Heart left ventricle (tissue), 16 donors: ENCODE measurements at places on chromosomes 5 and 9. TPM values are rescaled to one million over a fixed set of nuclear protein-coding genes. Genes with fewer than 3 reads are reported as not detected.

- no peak for DNase-seq
- H3K4me3 ChIP-seq: no peak overlapping the region
- H3K36me3 ChIP-seq: no peaks in the 10 kb centered on the region
- no peak overlapping the region for H3K27ac ChIP-seq
Measured at GRCh38 chr5:94849821-94850736, 231.6 kb downstream of the SLF1 start.

- no peak overlapping the region for H3K4me3 ChIP-seq
- no peak overlapping the region for H3K27ac ChIP-seq
- no peaks in the 10 kb centered on the region for H3K36me3 ChIP-seq
- H3K27me3 ChIP-seq: no peaks in the 10 kb centered on the region
Measured at GRCh38 chr5:45627076-45627656, 69.0 kb downstream of the HCN1 start.

DNA sequence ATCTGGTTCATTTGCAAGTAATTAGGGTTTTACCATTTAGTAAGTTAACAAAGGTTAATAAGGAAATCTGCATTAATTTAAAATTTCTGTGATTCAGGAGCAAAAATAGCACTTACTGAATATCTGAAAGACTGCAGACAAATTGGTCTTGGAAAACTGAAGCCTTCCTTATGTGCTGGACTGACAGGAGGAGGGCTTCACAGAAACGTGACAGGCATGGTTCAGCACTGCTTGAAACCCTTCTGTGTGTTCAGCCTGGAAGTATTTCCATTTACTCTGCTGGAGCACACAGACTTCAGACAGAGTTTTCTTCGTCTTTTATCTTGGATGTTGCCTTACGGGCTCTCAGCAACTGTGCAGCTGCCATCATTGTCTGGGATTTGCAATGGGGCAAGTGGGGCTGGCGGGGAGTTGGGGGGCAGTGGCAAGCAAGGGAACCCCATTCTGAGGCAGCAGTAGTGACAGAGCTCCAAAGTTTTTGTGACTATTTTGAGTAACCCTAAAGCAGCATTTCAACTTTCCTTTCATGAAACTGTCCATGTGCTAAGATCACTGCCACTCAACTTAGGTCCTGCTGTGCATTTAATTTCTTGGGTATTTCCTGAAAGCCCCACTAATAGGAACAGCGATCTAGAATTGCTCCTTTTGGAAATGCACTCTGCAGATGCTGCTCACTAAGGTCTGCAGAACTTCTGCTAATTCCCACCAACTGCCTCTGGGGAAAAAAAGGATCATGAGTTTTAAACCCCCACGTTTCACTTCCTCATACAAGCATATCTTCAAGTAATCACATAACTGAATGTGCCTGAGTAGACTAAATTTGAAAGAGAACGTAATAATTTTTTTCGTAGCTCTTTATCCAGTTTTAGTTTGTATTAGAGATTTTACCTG, 56.6 kb downstream of the KCNN2 start:
- H3K27ac ChIP-seq: no peak overlapping the region
- H3K4me3 ChIP-seq: no peak overlapping the region
- H3K27me3 ChIP-seq: no peaks in the 10 kb centered on the region
- H3K36me3 ChIP-seq: no peaks in the 10 kb centered on the region

DNA sequence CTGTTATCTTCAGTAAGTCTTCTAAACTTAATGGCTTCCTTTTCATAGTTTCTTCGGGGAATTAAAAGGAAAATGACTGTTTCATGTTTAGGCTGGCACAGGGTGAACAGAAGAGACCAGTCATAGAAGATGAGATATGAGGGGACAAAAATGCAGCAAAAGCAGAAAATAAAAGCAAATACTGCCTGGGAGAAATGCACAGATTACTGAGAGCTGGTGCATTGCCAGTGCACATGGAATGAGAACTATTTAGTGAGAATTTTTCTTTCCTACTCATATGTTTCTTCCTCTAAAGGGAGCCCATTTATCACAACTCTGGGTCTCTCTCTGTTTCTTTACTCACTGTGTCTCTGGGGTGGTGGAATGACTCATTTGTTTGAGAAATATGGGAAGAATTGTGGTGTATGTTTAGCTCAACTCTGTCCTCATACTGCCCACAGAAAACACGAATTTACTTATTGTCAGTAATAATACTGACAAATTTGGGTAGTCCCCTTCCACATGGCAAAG, 25.9 kb upstream of the ANKRD55 start:
- H3K27me3 ChIP-seq: no peaks in the 10 kb centered on the region
- no peak overlapping the region for H3K4me3 ChIP-seq
- H3K27ac ChIP-seq: no peak overlapping the region

Gene C5orf52
- total RNA-seq: not detected

Gene SLC36A3
- not detected for total RNA-seq
